NCI-H187 (cell line): ENCODE measurements at places on chromosomes 4 and X.

DNA sequence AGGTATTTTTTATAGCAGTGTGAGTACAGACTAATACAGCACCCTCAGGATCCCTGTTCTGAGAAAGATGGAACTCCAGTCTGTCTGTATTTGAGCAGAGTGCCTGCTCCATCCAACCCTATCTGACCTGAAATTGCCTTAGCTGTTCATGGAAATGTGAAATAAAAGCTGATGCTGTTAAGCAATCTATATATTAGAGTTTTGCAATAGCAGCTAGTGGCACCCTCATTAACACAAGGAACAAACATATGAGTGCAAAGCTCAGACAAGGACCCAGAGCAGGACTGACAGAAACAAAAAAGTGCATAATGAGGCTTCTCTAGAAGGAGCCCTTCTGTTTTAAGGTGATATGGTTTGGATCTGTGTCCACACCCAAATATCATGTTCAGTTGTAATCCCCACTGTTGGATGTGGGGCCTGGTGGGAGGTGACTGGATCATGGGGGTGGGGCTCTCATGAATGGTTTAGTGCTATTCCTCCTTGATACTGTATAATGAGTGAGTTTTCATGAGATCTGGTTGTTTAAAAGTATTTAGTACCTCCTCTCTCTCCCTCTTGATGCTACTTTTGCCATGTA, 272.9 kb upstream of the KLF3 start:
- no peak for DNase-seq

GRCh38 chr4:5448221-5448620, 260.1 kb downstream of the EVC2 start:
- DNase-seq, result no peak

- DNase-seq, result no peak
Measured at GRCh38 chr4:176404621-176405020, 84.9 kb downstream of the SPCS3 start.

DNA sequence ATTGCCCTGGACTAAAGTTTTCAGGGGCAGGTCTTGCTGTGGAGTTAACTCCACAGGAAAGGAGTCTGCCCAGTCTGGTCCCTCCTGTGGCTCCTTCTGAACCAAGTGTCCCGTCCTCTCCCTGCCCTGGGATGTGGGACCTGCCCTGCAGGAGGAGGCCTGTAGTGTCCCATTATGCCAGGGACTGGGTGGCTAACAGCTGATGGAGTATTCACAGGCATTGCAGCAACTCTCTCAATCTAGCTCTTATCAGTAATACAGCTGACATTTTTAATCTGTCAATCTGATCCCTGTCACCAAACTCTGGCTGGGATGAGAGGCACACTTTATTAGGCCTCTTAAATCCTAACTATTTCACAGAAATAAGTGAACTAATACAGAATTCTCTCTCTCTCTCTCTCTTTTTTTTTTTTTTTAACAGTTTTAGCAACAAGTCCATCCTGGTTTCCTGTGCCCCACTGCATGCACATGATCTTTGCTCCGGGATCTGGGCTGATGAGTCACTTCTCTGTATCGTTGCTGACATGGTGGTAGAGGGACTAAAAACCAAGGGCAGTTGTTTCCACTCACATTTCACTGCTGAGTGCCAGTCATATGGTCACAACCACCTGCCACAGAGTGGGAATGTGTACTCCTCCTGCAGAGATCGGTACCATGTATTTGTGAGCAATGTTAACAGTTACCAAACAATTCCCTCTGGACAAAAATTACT, 39.1 kb downstream of the HAND2 start:
- DNase-seq, result no peak

GRCh38 chr4:24795666-24796381, 451 bp downstream of the SOD3 start:
- no peak for DNase-seq

- no peak for DNase-seq
Measured at GRCh38 chr4:49018718-49019295, 32.7 kb downstream of the CWH43 start.

- no peak for DNase-seq
Measured at GRCh38 chr4:53075162-53075785, 213.2 kb downstream of the RASL11B start.

DNA sequence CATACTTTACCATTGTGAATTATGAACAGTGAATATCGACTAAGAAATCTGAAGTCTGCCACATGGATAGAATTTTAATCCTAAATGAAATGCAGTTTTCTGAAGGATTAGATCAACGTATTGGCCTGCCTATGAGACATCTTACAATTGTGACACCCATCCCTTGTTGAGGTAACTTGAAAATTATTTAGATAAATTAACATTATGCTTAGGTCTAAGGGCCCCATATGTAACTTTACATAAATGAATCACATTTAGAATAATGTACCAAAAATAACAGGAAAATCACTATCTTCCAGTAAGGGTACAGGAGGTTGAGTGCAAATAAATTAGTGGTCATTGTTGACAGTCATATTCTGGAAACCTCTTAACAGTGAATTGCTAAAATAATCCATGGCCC, 13.5 kb downstream of the XAGE5 start:
- no peak for DNase-seq

GRCh38 chrX:136176399-136176825, 29.1 kb downstream of the FHL1 start:
- DNase-seq, result no peak

GRCh38 chr4:169116270-169116901, 106.3 kb upstream of the CBR4 start:
- no peak for DNase-seq

DNA sequence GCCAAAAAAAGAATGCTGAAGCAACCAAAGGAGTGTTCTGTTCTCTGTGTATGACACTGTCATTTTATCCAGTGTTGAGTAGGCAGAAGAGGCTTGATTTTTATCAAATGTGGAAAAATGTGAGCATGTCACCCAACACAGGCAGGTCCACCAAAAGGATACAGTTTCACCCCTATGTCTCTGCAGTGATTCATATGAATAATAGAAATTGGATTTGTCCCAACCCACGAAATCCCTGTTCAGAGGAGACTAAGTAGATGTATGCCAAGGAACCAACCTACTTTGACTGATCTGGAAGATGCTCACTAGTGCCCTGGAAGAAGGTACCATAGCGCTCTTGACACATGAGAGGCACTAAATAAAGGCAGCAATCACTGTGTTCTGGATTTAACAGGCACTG, 72.5 kb downstream of the FGF13 start:
- DNase-seq, result no peak

DNA sequence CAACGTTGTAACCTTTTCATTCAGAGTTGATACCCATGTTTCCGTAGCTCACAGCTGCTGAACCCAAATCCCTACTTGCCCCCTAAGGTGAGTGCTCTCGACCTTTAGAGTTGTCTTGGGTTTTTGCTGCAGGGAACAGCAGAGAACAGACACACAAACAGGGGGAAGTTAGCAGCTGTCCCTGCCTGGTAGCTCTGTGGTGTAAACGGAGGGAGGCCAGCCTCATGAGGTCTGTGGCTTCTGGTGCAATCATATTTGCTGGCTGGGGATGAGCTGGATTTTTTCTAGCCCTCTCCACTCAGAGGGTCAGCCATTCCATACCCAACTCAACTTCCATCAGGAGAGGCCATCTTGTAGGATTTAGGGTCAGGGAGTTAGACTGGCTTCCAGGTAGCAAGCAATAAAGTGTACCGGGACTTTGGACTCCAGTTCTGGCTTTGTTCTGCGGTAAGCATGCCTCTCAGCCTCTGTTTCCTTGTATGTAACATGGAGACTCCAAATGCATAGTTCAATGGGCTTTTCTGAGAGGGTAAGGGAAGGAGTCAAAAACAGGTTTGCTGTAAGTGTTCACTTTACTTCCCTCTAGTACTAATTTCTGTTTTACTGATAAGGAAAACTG, 218.9 kb downstream of the MID1IP1 start:
- no peak for DNase-seq

GRCh38 chr4:16858275-16858752, 40.1 kb downstream of the LDB2 start:
- no peak for DNase-seq

- no peak for DNase-seq
Measured at GRCh38 chr4:135114079-135114478, 912.5 kb upstream of the PABPC4L start.

GRCh38 chrX:115968436-115969252, 201.9 kb upstream of the AGTR2 start:
- DNase-seq, result no peak

DNA sequence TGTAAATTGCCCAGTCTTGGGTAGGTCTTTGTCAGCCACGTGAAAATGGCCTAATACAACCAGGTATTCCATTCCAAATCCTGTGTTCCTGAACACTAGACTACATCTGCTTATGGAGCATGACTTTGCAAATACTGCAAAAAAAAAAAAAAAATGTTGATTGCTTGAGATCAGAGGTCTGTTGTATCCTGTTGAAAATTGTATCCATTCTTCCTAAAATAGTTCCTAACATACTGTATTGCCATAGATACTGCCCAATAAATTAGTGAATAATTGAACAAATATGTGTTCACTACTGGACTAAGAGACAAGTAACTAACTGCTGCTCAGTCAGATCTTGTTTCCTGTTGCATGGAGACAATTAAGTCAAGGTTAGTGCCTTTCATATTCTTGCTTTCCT, 164.3 kb upstream of the PABPC4L start:
- DNase-seq, result no peak

DNA sequence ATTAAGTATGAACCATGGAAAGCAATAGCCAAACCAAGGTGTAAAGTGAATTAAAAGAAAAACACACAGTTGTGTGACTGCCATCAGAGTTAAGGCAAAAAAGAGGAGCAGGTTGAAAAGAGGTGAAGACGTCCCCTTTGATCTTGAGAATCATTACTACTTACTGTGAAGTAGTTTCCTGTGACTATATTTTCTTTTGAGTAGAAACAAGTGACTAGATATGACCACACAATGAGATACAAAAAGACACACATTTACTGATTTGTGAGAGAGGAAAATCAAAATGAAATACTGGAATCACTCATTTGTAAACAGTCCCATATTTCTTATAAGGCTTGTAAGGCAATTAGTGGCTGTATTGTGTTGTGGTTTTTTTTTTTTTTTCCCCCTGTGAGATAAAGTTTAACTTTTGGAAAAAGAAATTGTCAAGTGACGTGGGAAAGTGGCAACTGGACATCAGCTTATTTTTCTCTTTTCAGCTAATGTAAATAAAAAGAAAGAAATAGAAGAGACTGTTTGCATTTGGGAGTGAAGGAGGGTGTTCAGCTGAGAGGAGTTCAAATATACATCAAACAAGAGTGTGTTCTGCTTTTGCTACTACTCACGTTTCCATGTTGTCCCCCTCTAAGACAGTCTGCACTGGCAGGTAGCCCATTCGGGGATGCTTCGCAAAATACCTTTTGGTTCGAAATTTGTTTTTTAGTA, 106.4 kb upstream of the FTHL17 start:
- DNase-seq, result no peak

DNA sequence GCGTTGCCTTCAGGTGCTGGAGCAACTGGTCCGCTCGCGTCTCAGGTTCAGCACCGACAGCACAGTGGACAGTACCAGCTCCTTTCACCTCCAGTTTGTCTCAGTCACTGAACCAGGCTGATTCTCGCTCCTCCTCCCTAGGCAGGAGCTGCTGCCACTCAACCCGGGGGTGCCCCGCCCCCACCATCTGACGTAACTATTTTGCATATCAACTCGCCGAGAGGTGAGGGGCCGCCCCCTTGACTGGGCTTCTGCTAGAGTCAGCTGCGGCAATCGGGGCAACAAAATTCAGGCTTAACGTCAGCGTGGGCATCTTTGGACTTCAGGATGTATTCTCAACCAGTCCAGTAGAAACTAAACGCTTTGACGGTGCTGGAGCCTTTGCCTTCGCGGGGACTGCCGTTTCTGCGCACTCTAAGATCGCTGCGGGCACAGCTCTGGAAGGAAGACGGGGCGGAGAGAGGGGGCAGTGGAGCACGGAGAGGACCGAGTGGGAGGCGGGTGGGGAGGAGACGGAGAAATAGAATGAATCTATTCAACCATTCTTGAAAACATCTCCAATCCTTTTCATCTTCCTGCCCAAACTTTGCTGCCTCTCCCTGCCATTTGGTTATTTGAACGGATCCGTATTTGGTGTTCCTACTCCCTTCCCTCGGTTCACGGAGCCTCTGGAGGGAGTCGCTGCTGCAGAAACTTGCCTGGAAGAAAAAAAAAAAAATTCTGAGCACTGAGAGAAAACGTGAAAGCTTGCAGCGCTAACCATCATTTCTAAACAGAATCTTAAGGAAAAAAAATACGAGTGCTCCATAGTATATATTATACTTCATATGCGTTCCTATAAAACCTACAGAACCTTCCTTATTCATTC, at the start of gene FSTL5:
Gene FSTL5, minus strand, starts transcription at position 109 of the 868 bp plus-strand sequence. CDS start 52,604 bp downstream, outside the sequence.
- no peak for DNase-seq

- no peak for DNase-seq
Measured at GRCh38 chrX:107701493-107702121, 73.3 kb downstream of the PRPS1 start.

- no peak for DNase-seq
Measured at GRCh38 chr4:83219344-83220331, 65.0 kb downstream of the COQ2 start.

- DNase-seq, result no peak
Measured at GRCh38 chr4:41207291-41207831, 7.0 kb downstream of the APBB2 start.

DNA sequence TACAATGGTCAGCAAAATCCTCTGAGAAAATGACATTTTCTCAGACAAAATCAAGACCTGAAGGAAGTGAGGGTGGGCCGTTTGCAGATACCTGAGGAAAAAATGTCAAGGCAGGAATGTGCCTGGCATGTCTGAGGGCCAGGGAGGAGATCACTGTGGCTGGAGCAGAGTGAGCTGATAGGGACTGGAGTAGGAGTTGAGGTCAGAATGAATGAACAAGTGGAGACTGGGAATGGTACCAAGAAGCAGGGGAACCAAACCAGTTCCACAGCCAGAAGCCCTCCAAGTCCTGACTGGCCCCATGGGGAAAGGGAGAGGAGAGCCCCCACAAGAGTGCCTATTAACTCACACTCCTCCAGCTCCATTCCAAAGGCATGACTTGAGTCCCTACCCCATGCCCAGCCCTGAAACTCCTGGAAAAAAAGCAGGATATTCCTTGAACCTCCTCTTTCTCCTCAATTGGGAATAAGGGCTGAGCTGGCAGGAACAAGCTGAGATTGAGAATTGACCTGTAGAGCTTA, 41.5 kb downstream of the STEEP1 start:
- DNase-seq, result no peak

- no peak for DNase-seq
Measured at GRCh38 chr4:3321295-3321889, 28.6 kb downstream of the RGS12 start.

DNA sequence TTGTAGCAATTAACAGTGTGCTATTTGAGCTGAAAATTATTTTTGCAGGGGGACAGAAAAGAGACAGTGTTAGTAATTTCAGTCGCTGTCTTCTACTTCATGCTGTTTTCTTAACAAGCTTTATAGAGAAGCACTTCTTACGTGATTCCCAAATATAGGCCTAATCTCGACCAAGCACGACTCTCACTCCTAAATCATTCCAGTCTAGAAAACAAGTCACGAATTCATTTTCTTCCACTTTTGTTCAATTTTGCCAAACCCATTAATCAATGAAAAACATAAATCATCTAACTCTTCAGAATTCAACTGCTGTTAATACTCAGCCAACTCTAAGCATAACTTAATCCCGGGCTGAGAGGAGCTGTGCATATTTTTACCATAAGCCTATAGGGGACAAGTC, 21.0 kb upstream of the FHL1 start:
- DNase-seq, result no peak
